ENCODE measurements at places on chromosomes 13 and 19.

DNA sequence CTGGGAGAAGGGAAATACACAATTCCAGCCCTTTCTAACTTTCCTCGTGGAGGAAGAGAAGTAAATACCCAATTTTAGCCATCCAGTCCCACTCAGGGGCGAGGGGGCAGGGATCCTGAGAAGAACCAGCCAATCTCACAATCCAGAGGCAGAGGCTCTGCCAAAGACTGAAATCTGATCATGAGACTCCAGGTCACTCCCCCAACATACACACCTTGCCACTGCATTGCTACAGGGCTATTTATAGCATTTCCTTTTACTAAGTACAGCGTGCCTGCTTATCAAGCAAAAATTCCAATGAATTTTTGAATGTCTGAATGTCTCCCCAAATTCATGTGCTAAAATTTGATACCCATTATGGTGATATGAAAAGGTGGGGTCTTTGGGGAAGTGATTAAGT is 1687.5 kb downstream of the EFNB2 start:
- no peak for DNase-seq

DNA sequence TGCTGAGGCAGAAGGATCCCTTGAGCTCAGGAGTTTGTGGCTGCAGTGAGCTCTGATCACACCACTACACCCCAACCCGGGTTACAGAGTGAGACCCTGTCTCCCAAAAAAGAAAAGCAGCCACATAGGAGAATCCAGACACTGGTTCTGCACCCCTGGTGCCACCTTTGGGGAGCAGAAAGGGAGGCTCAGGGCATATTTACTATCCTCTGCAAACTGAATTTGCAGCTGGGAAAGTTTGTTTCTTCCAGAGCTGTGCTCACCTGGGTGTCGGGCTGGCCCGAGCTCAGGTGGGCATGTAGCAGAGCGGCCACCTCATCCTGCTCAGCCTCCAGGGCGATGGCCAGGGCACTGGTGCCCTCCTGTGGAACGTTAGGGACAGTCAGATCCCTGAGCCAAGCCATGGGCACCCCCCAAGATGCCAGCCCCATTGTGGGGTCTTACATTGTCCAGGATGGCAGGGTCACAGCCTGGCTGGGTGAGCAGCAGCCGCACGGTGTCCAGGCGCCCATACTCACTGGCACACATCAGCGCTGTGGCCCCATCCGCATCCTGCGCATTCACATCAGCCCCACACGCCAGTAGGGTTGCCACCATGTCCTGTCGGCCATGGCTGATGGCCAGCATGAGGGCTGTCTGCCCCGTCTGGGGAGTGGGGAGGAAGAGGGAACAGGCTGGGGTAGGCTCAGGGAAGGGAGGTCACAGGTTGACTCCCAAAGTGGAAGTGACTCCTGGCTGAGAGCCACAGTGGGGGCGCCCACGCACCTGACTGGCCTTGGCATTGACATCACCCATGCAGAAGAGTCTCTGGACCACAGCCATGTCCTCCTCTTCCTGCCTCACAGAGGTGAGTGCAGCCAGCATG is 3.1 kb downstream of the RPS28 start:
- DNase-seq, result peak; percentile 37

GRCh38 chr19:45641274-45642105 is 2.3 kb upstream of the EML2 start:
- DNase-seq, result peak; percentile 95

- peak; percentile 45 for DNase-seq
Observed at GRCh38 chr19:48553676-48554384, 1.9 kb downstream of the SULT2B1 start.

- DNase-seq, result no peak
Observed at GRCh38 chr13:53098455-53098854, 69.8 kb downstream of the OLFM4 start.

GRCh38 chr13:34591900-34592529 is 350.1 kb upstream of the NBEA start:
- DNase-seq, result no peak

DNA sequence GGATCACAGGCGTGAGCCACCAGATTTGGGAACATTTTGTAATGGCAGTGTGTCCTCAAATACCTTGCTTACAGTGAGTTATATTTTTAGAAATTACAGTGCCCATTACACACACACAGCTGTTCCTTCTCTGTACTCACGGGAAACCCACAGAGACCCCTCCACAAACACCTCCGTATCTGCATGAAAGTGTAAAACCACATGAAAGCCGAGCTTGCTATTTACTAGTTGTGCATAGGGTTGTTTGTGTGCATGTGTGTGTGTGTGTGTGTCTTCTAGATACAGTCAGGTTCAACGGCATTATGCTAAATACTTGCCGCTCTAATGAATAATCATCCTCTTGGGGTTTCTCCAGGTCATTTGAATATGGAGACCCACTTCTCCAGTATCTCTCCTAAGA is 22.3 kb upstream of the LILRA2 start:
- no peak for DNase-seq

DNA sequence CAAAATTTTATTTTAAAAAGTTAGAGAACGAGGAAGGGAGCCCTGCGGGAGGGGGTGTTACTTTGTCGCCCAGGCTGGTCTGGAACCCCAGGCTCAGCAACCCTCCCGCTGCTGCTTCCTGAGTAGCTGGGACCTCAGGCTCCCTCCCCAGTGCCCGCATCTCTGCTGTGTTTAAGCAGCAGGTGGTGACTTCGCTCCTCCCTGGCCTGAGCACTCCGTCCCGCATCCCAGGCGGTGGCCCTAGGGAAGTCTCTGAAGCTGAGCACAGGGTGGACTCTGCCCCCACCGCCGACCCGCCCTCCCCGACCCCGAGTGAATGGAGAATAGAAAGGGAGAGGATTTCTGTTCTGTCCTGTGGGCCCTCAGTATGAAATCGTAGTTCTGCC is 30.5 kb downstream of the ZNF701 start:
- no peak for DNase-seq

- DNase-seq, result no peak
Observed at GRCh38 chr19:547836-548720, 4.2 kb downstream of the GZMM start.

GRCh38 chr19:40799558-40800338 is 757 bp downstream of the EGLN2 start:
- DNase-seq, result peak; percentile 45

DNA sequence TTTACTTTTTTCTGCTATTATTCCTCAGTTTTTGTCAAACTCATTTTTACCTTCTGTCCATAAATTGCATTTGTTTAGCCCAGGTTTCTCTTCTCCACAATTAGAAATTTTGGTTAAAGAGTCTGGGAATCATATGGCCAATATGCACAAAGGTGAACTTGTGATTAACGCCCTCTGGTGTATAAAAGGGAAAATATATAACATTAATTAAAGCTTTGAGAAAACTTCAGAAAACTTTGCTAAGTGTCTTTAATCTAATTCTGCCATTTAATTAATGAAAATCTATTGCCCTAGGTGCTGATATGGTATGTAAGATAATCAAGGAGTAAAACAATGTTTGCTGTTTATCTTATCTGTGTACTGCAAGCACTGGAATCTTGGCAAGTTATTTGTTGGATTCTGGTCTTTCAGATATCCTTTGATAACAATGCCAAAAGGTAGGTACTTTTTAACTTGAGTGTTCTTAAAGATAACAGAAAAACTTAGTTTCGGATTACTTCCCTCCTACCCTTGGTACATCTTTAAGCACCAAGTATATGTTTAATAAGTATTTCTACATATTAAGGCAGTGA is 402.6 kb downstream of the SUCLA2 start:
- DNase-seq, result no peak

- DNase-seq, result no peak
Observed at GRCh38 chr13:72004246-72004645, 137.2 kb upstream of the DACH1 start.

DNA sequence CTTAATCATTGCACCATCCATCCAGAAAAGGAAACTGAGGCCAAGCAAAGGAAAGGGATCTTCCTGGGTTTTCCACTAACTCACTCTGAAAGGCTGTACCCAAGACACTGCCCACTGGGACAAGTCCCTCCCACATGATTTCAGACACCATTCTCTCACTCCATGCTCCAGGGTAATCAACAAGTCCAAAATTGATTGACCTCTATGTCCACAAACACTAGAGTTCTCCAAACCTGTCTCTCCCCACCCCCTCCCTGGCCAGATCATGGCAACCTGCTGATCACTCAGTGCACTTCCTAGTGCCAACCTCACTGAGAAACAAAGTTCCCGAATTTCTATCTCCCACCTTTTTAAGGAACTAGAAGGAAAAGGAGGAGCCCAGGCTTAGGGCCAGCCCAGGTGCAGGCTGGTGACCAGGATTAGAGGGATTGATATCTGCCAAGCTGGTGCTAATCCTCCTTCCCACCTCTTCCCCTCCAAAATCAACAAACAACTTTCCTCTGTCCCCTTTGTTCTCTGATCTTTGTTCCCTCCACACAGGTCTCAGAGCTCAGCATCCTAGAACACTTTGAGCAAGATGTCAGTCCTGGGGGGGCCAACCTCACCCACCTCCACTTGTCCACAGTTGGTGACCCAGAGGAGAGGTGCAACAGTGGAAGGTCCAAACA is 2.4 kb upstream of the CYP2A13 start:
- DNase-seq, result no peak

DNA sequence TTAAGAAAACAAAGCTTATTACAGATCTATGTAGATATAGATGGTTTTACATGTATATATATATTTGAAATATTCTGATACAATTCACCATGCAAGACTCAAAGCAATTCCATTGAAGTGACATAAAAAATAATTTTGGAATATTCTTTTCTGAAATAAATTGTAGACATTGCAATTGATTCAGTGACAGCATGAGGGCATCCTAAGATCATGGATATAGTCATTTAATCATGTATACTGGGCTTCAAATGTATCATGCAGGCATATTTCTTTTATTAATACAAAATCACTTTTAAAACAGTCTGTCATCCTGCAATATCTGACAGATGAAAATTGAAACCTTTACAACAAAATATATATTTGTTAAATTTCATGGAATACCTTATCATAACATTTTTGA is 286.7 kb upstream of the SLITRK6 start:
- DNase-seq, result no peak

- DNase-seq, result peak; percentile 78
Observed at GRCh38 chr19:18388100-18388959, 2.4 kb downstream of the GDF15 start.

DNA sequence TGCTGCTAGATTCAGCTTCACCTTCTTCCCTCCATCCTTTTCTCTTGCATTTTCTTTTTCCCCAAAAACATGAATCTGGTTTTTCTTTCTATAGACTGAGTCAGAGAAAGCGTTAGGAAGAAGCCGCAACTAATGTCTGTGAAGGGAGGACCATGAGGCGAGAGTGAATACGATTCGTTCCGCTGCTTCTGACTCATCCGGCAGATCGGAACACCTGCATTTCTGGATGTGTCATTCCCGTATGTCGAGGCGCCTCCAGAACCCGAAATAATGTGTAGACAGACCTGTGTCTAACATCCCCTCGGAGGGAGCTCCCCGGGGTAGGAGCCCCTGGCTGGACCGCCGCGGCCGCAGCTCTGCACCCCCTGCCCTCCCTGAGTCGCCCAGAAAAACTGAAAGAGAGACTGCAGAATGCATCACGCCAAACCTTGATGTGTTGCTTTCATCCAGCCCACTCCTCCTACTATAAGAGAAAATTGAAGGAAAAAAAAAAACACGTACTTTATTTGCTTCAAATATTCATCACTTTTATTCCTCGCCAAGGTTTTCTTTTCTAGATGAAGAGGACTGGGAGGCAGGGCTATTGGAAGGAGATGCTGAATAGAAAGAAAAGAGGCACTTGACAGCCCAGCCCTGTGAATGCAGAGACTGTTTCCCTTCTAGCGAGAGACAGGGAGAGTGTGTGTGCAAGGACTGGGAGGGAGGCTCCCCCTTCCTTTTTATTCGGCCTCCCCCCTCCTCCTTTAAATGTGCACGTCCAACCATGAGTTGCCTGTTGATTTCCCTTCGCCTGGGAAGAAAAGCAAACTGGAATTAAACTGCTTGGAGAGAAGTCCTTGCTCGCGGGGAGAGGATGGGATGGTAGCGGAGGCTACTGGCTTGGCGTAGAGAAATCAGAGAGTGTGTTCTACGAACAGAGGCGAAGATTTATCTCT is 616 bp upstream of the PCDH17 start:
- no peak for DNase-seq

- no peak for DNase-seq
Observed at GRCh38 chr13:107865643-107866031, 349.7 kb downstream of the LIG4 start.

- DNase-seq, result peak; percentile 44
Observed at GRCh38 chr13:29472332-29472961, 123.0 kb downstream of the SLC7A1 start.

DNA sequence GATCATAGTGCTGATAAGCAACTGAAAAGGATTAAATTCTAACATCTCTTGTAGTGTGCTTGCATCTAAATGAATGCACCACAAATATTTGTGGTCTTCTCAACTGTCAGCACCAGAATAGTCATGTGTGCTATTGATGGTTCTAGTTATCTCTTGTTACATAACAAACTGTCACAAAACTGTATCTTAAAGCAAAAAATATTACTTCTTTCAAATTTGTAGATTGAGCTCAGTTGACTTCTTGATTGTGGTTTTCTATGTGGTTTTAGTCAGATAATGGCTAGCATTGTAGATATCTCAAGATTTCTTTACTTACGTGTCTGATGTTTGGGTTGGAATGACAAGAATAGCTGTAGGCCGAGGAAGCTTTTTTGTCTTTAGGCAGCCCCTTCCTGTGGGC is 431.3 kb downstream of the SLITRK6 start:
- DNase-seq, result peak; percentile 2

- DNase-seq, result no peak
Observed at GRCh38 chr13:25493931-25494640, 122.3 kb downstream of the ATP8A2 start.

DNA sequence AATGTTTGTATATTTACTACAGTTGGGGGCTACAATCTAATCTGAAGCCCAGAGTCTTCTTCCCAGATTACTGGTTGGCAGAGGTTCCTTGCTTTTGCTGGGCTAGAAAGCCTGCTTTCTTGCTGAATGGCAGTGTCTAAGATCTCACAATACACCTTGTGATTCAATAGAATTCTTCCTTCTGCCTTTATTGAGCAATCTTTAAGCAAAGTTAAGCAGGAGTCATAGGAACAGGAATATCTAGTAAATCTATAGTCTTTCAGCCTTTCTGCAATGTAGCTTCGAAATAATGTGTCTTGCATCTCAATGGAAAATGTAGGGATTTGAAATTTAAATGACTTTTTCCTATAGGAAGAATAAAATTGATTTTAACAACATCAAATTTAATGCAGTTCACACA is 346.1 kb downstream of the SLITRK1 start:
- no peak for DNase-seq

GRCh38 chr13:57409121-57409520 is 222.4 kb upstream of the PCDH17 start:
- no peak for DNase-seq

- no peak for DNase-seq
Observed at GRCh38 chr13:50303963-50304721, 288.9 kb downstream of the KCNRG start.

GRCh38 chr19:48419158-48419920 is 25.9 kb downstream of the GRIN2D start:
- DNase-seq, result peak; percentile 79

- peak; percentile 58 for DNase-seq
Observed at GRCh38 chr19:45468159-45468651, 409 bp downstream of the FOSB start.

DNA sequence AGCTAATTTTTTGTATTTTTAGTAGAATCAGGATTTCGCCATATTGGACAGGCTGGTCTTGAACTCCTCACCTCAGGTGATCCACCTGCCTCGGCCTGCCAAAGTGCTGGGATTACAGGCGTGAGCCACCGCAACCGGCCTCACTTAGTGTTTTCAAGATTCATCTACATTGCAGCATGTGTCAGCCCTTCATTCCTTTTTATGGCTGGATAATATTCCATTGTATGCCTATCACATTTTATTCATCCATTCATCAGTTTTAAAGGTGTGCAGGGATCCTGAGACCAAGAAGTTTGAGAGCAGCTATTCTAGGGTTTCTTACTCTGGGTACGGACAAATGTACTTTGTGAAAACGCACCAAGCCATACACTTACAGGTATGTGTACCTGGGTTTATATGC is 9.1 kb downstream of the COQ8B start:
- no peak for DNase-seq
